ENCODE measurements at places on chromosomes 1 and 21.

DNA sequence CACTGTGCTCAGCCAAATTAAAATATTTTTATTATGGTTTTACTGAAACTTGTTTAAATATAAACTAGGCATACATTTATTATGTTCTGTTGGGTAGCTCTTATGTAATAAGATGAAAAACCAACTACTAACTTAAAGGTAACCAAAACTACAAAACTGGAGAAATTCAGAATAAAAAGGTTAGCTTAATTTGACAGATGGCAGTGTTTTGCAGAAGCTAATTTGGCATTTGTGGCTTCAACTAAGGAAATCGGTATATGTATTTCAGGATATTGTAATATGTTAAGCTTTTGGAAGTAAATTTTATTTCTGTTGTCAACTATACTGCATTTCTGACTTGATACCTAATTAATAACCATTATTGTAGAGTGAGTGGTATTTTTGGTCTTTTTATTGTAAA lies 18.8 kb downstream of the USP25 start:
- DNase-seq = no peak

DNA sequence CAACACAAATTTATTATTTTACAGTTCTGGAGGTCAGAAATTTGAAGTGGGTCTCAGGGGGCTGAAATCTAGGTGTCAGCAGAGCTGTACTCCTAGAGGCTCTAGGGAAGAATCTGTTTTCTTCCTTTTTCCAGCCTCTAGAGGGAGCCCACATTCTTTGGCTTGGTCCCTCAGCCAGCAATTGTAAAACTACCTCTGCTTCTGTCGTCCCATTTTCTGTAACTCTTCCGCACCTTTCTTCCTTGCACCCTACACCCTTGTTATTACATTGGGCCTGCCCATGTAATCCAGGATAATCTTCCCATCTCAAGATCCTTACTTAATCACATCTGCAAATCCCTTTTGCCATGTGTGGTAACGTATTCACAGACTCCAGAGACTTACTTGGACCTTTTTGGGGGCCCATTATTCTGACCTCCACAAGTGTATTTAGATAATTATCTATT lies 24.8 kb upstream of the THEM4 start:
- no peak for DNase-seq

GRCh38 chr1:182175361-182175931 lies 113.9 kb upstream of the ZNF648 start:
- no peak for DNase-seq

- no peak for DNase-seq
These were observed 50.2 kb downstream of the C8A start for GRCh38 chr1:56904663-56905397.

GRCh38 chr1:6967431-6968111 lies 182.3 kb downstream of the CAMTA1 start:
- DNase-seq = no peak

DNA sequence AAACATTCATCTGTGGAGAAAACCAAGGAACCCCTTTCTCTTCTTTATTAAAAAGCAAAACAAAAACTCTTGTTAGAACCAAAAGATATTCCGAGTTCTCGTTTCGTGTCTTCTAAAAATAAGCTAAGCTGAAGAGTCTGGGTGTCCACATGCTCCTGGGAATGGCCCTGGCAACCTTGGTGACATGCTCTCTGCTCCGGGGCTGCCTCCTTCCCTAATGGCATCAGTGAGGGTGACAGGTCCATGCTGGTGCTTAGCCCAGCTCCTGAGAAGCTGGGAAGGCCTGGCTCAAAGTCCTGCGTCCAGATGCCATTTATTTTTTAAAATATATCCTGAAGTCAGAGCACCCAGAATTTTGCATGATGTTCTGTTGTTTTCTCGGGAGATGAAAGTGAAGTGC lies 24.6 kb upstream of the TRAPPC10 start:
- DNase-seq = no peak

DNA sequence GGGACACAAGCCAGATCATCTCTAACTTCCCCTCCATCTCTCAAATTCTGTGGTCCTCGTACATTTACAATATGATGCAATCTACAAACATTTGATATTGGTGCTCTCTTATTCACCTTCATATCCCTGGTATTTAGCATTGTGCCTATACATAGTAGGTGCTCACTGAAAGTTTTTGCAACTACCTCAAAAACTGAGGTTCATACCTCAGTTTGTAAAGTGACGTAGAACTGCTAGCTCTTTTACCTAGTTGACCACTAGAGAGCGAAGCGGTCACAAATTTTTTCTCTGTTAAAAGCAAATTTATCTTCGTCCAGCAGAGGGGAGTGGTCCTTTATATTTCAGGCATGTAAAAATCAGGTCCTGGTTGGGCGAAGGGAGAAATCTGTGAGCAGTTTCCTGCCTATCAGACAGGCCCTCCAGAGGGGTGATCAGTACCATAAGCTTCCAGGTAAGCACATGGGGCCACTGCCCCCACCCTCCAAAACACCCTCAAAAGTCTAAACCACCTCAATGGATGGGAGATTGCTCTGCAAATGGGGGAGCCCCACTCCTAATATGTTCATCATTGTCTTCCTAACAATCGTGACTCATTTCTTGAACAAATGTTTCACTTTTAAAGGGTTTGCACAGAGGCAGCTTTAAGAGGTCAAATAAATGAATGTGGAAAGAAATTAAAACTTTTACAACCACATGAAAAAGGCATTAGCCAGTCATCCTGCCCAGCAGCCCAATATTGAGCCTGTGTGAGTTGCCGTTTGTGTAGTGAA lies 10.6 kb upstream of the HLCS start:
- no peak for DNase-seq

GRCh38 chr1:171160639-171161354 lies 24.3 kb upstream of the FMO2 start:
- DNase-seq = no peak

- no peak for DNase-seq
These were observed 58.9 kb downstream of the RIPK4 start for GRCh38 chr21:41707960-41708330.

- no peak for DNase-seq
These were observed 24.0 kb downstream of the RGS7 start for GRCh38 chr1:241332987-241333386.

- DNase-seq = no peak
These were observed 17.1 kb upstream of the CCDC190 start for GRCh38 chr1:162878000-162878596.

GRCh38 chr1:230857077-230857476 lies 11.2 kb downstream of the C1orf198 start:
- DNase-seq = no peak

DNA sequence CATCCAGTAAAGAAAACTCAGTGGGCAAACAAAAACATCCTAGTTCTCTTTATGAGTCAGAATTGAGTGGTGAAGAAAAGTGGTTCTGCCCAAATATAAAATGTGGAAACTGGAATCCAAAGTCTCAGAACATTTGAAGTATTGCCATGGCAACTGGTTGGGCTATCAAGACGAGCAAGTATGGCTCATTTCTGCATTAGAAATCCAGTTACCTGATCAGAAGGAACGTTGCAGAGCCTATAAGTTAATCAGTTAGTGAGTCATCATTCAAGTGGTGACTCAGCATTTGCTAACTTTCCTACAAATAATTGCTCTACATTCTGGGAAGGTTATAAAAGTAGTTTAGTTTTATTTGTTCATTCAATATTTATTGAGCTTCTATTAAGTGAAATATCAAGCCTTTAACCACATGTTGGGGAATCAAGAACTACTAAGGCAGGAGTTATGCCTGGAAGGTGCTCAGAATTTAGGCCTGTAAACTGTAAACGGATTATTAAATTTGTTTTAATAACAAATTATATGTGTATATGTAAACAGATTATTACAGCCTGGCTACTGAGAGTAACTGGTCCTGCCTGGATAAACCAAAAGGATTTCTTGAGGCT lies 104.3 kb downstream of the PAPPA2 start:
- no peak for DNase-seq

DNA sequence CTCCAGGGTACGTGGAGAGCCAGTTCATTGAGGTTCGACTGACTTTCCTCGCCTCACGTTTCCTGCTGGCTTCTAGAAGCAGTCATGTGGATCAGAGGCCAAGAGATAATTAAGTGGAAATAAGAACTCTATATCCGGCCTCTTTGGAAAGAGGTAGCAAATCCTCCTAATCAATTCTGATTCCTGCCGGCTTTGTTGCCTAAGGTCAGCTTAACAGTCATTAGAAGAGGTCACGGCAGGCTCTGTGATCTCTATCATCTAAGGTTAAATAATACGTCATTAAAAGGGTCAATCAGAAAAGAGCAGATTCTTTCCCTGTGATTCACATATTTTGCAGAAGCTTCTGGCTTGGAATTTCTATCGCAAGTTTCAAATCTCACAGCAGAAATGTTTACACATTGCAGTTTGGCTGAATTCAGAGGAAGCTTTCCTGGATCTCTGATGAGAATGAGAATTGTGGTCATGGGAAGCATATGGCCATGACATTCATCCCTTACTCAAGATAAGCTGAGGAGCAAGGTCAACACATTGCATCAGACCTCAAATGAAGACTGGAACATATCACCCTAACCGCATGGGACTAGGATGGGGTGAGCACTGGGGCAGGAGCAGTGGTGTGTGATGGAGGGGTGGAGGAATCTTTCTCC lies 189.4 kb downstream of the PBX1 start:
- no peak for DNase-seq

- no peak for DNase-seq
These were observed 27.8 kb upstream of the TINAGL1 start for GRCh38 chr1:31548534-31548906.

GRCh38 chr1:197923038-197923437 lies 5.9 kb downstream of the LHX9 start:
- DNase-seq = no peak

DNA sequence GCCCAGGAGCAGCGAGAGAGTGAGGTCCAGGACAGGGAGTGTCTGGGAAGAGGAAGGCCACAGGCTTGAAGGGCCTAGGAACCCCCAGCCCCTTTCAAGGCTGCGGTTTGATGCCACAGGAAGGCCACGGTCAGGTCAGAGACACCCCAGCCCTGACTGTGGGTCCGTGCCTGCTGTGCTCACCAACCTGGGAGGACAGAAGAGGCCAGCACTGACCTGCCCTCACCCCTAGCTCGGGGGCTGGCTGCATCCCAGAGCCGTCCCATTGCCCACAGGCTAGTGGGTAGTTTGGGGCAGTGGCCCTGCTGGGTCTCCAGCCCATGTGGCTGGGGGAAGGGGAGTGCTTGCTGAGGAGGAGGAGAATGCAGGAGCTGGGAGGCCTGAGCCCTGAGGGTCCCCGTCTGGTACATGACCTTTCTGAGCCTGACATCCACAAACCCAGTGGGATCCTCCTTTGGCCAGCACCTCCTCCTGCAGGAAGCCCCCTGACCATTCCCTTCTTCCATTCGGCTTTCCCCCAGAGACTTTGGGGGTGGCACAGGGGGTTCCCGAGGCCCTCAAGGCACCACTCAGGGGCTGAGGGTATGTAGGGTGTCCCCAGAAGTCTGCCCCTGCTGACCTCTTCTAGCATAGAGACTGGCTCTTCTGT lies 54.3 kb downstream of the WNT9A start:
- no peak for DNase-seq

DNA sequence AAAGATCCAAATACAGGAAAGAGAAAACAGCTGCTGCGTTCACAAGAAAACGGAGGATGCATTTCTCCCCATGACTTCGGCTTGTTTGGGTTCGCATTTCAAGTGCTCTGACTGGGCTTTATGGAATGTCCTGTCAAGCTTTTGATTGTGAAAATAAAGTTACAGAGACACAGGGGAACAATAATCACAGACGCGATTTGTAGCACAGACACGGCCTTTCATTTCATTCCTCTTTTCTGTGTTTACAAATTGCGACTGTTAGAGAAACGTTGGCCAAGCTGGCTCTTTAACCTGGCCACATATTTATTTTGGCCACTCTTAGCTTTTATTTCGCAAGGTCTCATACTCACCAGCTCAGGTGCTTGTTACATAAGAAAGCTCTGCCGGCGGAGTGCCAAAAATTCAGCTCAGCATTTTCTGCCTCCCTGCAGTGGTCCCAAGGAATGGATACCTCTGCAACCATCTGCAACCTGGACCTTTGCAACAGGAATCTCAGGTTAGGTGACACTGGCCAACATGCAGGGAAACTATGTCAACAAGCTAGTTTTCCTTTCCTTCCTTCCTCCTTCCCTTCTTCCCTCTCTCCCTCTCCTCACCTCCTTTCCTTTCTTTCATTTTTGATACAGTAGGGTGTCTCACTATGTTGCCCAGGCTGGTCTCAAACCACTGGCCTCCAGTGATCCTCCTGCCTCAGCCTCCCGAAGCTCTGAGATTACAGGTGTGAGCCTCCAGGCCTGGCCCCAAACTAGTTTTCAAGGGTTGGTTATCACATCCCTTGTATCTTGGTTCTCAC lies 58.2 kb upstream of the SLC45A1 start:
- DNase-seq = no peak

- no peak for DNase-seq
These were observed 4.2 kb downstream of the NPR1 start for GRCh38 chr1:153682730-153683129.

DNA sequence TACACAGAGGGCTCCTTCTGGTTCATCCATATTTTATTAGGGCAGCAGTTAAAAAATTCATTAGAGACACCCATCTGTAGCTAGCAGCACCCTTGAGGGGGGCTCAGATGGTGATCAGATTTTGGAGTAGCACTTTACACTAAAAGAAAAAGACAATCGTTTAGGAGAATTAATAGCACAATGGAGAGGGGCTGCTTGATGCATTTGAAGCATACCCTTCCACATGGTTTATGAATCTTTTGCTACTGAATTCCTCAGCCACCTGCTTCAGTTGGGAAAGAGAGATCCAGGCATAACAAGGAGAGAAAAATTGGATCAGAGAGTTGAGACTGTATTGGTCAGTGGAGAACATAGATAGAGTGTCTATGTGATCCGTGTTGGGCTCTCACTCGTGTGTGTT lies 54.4 kb downstream of the DISC1 start:
- DNase-seq = no peak

- no peak for DNase-seq
These were observed 247.0 kb downstream of the KCNT2 start for GRCh38 chr1:196361112-196361714.
